Brain pericyte (primary cell): ENCODE measurements at places on chromosomes 3 and 15.

GRCh38 chr15:59794229-59794886, 105.2 kb upstream of the BNIP2 start:
- DNase-seq, result no peak

GRCh38 chr3:99317201-99317600, 321.2 kb upstream of the COL8A1 start:
- DNase-seq, result no peak

GRCh38 chr3:128385080-128385832, 81.4 kb downstream of the DNAJB8 start:
- no peak for DNase-seq

- DNase-seq, result no peak
These were observed 35.1 kb upstream of the PTPRG start for GRCh38 chr3:61526308-61526707.

- no peak for DNase-seq
These were observed 32.7 kb downstream of the GNB4 start for GRCh38 chr3:179418610-179419009.

DNA sequence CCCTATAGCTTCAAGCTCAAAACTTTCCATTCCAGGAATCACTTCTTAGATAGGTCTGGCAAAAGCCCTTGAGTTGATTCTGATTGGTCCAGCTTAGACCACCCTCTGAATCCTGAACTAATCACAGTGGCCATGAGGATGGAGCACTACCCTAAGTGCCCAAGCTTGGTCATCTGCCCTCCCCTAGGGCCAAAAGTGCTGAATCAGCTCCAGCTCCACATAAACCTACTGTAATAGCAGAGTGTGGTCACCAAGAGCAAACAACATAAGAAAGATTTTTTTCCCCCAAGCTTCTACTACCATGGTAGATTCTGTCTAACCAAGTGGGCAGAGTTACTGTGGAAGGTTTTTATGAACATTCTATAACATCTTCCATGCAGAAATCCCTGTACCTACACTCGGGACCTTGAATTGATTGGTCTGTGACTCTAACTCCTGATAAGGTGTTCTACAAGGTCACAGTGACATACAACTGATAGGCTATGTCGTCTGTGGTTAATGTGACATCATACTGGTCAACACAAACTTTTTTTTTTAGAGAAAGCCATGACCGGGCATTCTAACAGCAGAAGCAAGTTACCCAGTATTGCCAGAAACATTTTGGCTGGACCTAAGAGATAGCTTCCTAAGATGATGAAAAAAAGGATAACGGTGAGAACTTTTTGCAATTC, 320.9 kb downstream of the MAGI1 start:
- no peak for DNase-seq

DNA sequence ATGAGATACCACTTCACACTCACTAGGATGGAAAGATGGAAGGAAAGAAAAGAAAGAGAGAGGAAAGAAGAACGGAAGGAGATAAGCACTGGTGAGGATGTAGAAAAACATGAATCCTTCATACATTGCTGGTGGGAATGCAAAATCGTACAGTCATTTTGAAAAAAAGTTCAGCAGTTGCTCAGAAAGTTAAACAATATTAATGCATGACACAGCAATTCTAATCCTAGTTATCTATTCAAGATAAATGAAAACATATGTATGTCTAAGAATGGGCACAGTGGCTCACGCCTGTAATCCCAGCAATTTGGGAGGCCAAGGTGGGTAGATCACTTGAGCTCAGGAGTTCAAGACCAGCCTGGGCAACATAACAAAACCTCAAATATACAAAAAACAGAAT, 59.1 kb downstream of the SENP7 start:
- no peak for DNase-seq

GRCh38 chr3:102018551-102018950, 169.2 kb downstream of the NFKBIZ start:
- DNase-seq, result no peak

DNA sequence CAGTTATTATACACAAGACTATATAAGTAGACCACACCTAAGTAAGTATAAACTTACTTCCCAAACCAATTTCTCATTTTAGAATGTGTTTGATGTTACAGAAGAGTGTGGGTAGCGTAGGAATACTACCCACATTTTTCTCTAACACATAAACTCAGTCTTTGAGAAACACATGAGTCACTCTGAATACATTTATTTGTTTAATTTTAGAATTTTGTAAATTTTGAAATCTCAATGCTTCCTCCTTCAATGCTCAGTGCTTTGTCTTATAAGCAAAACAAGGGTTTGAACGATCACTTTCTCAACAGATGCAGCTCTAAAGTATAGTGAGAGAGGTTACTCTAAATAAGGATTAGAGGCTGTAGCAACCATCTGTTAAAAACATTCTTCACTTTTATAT, 700.8 kb downstream of the SI start:
- DNase-seq, result no peak
